ENCODE measurements at places on chromosomes 7 and 10.
A peak's percentile ranks its signal among the peaks of the same experiment; 100 is the strongest.

- peak; percentile 41 for DNase-seq
Observed at GRCh38 chr7:134513169-134513752, 14.1 kb upstream of the AKR1B10 start.

DNA sequence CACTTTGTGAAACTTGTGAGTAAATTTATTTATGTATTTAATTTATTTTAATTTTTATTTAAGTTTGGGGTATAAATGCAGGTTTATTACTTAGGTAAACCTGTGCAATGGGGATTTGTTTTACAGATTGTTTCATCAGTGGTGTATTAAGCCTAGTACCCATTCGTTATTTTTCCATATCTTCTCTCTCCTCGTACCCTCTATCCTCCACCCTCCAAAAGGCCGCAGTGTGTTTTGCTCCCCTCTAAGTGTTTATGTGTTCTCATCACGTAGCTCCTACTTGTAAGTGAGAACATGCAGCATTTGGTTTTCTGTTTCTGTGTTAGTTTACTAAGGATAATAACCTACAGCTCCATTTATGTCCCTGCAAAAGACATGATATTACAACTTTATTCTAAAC lies 145.4 kb upstream of the SMIM30 start:
- no peak for DNase-seq

GRCh38 chr7:152571068-152571467 lies 104.9 kb downstream of the XRCC2 start:
- no peak for DNase-seq

- no peak for DNase-seq
Observed at GRCh38 chr7:120740348-120740747, 117.6 kb downstream of the TSPAN12 start.

GRCh38 chr7:15306296-15306695 lies 255.5 kb downstream of the AGMO start:
- no peak for DNase-seq

DNA sequence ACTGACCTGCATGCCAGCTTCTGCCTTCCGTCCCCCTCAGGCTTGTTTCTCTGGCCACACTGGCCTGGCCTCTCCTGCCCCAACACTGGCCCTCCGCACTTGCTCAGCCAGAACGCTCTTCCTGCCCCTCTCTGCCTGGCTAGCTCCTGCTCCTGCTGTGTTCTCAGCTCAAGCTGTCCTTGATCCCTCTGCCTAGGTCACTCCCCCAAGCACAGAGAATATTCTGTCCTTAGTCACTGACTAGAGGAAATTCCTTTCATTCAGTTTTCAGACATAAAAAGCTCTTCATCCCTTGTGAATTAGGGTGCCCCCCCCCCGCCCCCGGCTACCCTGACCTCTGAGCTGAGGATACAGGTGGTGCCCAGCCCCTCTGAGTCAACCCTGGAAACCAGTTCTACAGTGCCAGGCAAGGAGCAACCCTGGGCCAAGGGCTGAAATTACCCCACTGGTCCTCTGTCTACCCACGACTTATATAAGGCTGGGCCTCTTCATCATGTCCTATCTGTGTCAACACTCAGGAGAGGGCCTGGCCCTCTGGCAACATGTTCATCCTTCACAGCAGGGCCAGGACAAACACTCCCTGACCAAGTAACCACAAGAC lies 6.6 kb upstream of the SGPL1 start:
- no peak for DNase-seq

GRCh38 chr10:119305860-119306513 lies 98.6 kb downstream of the GRK5 start:
- no peak for DNase-seq

DNA sequence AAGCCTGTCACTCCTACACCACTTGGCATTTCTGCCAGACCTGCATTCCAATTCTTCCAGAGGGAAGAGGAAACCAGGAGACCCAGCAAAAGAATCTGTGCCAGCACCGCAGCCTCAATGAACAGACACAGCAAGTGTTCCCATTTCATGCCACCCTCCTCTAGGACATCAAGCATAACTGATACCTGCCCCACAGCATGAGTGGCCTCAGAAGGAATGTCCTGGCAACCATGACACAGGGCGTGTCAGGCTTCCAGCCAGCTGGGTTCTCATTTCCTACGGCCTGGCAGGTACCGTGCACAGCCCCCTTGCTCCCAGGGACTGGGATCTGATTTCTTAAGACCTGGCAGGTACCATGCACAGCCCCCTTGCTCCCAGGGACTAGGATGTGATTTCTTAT lies 7.8 kb downstream of the MAD1L1 start:
- DNase-seq = no peak

GRCh38 chr7:113285411-113285810 lies 167.1 kb upstream of the SMIM30 start:
- DNase-seq = no peak

- DNase-seq = no peak
Observed at GRCh38 chr10:21090609-21091082, 193.5 kb upstream of the NEBL start.

DNA sequence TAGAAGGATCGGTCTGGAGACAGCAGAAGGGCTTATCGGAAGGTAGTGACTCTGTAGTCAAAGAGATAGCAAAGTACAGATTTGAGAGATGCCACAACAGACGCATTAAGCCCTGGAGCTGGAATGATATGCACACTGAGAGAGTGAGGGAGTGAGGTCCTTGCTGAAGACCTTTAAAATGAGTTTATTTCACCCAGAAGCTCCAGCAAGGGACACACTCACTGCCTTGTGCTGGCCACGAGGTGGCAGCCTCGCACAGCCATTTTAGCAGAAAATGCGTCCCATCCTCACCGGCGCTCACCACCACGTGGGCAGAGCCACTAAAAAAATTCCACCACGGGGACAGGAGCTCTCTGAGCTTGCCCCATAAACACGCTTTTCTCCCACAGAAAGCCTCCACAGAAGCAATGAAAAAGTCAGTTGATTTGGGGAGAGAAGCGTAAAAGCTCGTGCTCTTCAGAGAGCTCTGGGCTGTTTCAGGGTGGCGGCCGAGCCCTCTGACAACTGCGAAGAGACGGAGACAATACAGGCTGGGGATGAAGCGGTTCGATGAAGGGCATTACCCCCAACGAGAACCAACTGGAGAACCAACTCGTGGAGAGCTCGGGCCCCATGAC lies 163.0 kb upstream of the KLF14 start:
- DNase-seq = peak; percentile 32

DNA sequence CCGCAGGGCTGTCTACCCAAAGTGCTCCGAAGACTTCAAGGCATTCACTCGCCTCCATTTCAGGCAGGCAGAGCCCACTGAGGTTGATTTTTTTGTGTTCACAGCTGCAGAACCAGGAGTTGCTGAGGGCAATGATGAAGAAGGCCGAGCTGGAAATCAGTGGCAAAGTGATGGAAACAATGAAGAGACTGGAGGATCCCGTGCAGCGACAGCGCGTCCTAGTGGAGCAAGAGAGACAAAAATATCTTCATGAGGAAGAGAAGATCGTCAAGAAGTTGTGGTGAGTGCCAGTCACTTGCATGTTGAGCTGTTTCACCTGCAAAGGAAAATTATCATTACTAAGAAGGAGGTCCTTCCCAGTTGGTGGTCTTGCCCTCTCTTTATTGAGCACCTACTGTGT lies 210.5 kb downstream of the ARHGAP21 start:
- DNase-seq = no peak

- DNase-seq = no peak
Observed at GRCh38 chr7:137886281-137886680, 39.5 kb upstream of the DGKI start.

DNA sequence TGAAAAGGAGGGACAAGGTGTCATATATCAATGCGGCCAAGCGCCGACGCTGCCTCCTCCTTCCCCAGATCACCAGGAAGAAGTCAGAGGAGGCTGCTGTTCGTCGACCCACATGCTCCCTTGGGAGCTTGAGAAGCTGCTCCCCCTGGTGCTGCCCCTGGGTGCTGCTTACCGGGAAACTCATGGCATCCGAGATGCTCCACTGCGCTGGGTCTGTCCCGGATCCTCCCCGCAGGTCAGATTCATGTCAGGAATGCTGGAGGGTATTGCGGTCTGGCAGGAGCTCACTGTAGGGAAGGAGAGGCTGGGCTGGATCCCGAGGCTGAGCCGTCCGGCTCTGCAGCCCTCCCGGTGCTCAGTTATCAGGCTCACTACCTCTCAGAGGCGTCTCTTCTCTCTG lies 123.7 kb upstream of the FAM20C start:
- DNase-seq = no peak

Data from amniotic stem cell (primary cell).